ENCODE measurements at places on chromosomes 12 and 14.

- no peak for DNase-seq
These were observed 74.8 kb upstream of the MGAT4C start for GRCh38 chr12:86331012-86331411.

DNA sequence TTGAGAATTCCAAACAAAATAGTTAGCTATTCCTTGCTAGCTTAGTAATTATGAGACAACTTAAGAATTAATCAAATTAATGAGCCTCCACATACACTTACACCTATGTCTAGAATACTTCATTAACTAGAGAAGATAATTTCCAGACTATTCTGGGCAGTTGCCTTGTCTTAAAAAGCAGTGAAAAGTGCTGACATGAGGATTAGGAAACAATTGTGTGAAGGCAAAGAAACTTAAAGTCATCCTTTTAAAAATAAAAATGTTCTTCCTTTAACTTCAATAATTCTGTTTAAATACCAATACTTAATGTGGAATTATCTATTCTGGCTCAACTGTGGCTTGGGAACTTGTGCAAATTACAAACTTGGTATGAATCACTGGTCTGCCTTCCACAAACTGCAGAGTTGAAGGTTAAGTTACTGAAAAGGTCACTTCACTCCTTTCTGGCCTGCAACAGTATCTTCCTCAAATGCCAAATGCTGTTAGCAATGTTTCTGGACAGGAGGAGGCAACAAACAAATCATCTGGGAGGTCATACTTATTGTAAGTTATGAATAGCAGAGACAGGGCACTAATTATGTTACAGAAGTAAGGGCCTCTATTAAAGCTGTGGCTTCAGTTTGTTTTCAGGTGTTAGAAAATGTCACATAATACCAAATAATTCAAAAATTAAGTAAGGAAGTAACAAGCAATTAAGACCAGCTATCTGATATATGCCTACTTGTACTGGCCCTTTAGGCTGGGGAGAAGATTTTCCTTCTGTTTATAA, 19.2 kb downstream of the PPTC7 start:
- no peak for DNase-seq

DNA sequence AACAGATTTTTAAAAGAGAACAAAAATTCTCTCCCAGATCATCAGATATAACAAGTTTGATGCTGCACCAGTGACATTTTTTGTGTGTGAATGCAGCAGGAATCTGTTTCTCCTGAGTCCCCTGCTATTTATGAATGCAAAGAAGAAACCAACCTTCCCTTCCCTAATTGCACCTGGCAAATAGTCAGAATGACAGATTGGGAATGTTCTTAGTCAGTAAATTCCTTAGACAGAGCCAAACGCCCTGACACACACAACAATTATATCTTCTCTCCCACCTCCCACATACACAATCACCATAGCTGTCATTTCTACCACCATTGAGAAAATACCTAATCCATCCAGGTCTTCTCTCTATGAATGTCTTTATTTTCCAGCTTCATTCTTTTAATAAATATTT, 174.4 kb downstream of the ALG10B start:
- DNase-seq, result no peak

DNA sequence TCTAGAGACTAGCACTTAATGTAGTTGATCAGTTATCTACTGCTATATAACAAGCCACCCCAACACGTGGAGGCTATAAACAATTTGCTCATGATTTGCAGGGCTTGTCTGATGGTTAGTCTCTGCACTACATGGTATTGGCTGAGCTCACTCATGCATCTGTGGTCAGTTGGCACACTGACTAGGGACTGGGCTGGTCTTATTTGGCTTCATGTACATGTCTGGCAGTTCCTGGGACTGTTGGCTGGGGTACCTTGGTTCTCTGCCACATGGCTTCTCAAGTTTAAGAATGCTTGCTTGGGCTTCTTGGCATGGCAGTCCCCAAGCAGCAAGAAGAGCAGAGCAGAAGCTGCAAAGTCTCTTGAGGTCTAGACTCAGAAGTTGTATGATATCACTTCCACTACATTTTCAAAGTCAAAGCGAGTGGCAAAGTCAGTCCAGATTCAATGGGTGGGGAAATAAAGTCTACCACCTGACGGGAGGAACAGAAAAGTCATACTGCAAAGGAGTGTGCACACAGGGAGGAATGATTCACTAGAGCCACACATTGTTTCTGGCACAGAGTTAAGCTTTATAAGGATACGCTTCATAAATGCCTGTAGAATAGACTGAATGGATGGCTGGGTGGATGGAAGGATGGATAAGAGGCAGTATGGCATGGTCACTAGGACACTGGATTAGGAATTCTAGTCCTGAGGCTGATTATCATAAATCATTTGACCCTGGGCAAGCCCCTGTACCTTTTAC, 44.8 kb upstream of the PTHLH start:
- no peak for DNase-seq
